HT1080 (cell line): ENCODE measurements at places on chromosomes 16 and 17. TPM values are rescaled to one million over a fixed set of nuclear protein-coding genes. Genes with fewer than 3 reads are reported as not detected.

TBC1D3C gene
- total RNA-seq = not detected in 2 replicates

AANAT gene
- 0.05 TPM in 1 of 2 replicates, not detected in the other for total RNA-seq

- peak; percentile 56 for DNase-seq
Measured at GRCh38 chr17:60641810-60642220, 35.8 kb upstream of the BCAS3 start.

- DNase-seq = no peak
Measured at GRCh38 chr17:63700528-63701455, 867 bp upstream of the LIMD2 start.

- no peak for DNase-seq
Measured at GRCh38 chr16:86384263-86384649, 126.1 kb upstream of the FOXF1 start.
